ENCODE measurements at places on chromosomes 6 and 20.

DNA sequence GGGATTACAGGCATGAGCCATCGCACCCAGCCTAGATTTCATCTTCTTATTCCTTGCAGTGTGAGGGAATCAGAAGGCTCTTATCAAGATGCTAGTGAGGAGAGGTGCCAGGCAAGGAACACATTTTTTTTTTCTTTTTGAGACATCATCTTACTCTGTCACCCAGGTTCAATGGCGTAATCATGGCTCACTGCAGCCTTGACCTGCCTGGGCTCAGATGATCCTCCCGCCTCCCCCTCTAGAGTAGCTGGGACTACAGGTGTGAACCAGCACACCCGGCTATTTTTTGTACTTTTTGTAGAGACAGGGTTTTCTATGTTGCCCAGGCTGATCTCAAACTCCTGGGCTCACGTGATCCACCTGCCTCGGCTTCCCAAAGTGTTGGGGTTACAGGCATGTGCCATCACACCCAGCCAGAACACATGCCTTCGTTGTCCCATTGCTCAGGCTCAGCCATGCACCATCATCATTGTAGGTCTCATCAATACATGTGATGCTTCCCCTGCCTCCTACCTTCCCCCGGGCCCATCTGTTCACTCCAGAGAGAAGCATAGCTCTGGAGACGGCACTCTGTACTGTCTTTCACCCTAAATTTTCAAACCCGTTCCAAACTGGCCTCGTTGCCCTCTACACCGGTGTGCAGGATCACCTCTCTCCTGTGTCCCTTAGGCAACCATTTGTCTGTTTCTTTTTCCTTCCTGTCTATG is 10.1 kb downstream of the FLOT1 start:
- no peak for DNase-seq

DNA sequence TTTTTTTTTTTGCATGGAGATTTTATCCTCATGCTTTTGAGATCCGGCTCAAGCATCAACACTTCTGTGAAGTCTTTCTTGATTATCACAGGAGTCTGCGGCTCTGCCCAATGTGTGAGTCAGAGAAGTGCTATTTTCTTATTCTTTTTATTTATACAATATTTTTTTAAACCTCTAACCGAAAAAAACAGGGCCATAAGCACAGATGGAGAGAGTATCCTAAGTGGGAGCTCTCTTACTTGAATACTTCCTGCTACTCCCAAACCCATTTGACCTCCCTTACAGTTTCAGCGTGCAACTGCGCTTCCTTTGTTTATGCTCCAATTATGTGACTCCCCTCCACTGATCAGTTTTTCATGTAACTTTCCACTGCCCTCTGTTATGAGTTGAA is 8.7 kb upstream of the ATXN1 start:
- no peak for DNase-seq

GRCh38 chr6:163460307-163460782 is 45.8 kb downstream of the QKI start:
- DNase-seq: no peak

GRCh38 chr20:44110816-44111568 is 76.0 kb downstream of the JPH2 start:
- no peak for DNase-seq

DNA sequence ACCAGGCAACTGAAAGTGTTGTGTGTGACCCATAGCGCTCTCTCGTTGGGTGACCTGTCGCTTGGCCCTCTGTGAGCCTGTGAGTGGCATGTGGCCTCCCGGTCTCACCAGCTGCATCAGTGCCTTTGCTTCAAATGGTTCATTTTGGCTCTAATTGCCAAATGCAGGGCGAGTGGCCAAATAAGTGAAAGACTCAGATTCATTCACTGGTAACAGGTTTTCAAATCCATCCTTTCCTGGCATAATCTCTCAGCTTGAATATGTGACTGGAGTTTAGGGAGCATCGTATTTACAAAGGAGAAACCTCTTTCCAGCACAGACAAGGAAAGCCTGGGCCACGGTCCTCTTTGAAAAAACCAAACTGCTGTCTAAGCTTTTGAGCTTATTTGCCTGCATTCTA is 321.6 kb upstream of the QKI start:
- no peak for DNase-seq

DNA sequence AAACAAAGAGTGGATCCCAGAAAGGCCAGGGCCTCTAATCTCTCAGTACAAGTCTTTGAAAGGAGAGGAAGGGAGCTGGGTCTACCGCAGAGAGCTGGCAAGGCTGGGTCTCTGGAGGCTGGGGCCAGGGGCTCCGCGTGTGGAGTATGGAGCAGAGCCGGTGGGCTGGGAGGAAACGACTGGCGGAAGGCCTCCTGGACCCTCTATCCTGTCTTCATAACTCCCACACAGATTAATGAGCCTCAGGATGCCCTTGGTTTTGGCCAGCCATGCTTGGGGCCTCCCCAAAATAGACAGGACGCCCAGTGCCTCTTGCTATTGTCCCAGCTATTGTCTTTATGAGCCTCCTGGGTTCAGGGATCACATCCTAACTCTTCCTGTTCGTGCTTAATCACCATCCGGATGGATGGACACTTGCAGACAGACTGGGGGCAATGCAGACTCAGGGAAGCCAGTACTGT is 306.4 kb downstream of the DHX35 start:
- DNase-seq: no peak
